ENCODE measurements at places on chromosomes 7 and 10. TPM values are rescaled to one million over a fixed set of nuclear protein-coding genes. Genes with fewer than 3 reads are reported as not detected.

The EIF5AL1 gene
- 2.3 TPM for total RNA-seq

The NUB1 gene
- total RNA-seq, result 32.1 TPM

The UBE3C gene
- 67.4 TPM for total RNA-seq

The TRIL gene
- not detected for total RNA-seq

The LIPN gene
- not detected for total RNA-seq

The HABP2 gene
- 0.18 TPM for total RNA-seq

The RHOBTB1 gene
- 15.6 TPM for total RNA-seq

The SORCS1 gene
- not detected for total RNA-seq

The ZP3 gene
- total RNA-seq, result 14.0 TPM

The ARPC1A gene
- 122 TPM for total RNA-seq

The BUD23 gene
- 123 TPM for total RNA-seq

The SPDYE2B gene
- total RNA-seq, result not detected

Data from A549 treated with Hydrocortisone at 1 μM for 4 hours (cell line).